BE2C (cell line): ENCODE measurements at places on chromosomes 2 and 18.

DNA sequence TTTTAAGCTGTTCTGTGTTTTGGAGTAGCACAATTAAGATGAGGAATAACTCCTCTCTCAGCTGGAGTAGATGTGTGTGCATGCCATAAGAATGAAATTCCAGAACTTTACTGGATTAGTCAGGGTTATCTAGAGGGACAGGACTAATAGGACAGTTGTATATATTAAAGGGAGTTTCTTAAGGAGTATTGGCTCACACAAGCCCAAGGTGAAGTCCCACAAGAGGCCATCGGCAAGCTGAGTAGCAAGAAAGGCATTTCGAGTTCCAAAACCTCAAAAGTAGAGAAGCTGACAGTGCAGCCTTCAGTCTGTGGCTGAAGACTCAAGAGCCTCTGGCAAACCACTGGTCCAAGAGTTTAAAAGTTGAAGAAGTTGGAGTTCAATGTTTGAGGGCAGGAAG is 113.7 kb downstream of the RIT2 start:
- DNase-seq: no peak

- DNase-seq: no peak
Observed at GRCh38 chr2:102601730-102602129, 17.6 kb upstream of the SLC9A2 start.

DNA sequence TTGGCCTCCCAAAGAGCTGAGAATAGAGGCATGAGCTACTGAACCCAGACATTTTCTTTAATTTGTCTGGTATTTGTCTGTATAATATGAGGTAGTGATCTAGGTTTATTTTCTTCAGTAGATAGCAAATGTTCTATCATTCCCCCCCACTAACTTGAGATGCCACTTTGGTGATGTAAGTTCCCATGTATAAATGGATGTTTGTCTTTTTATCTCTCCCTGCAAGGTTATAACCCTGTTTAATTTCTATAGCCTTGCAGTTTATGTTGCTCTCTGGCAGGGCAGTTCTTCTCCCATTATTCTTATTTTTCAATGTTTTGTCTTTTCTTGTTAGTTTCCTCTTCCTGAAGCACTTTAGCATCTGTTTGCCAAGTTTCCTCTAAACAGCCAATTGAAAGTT is 39.1 kb upstream of the MAP4K4 start:
- DNase-seq: no peak

GRCh38 chr2:206255003-206255402 is 19.5 kb upstream of the ZDBF2 start:
- no peak for DNase-seq

GRCh38 chr2:160224060-160224459 is 24.0 kb upstream of the ITGB6 start:
- no peak for DNase-seq

- no peak for DNase-seq
Observed at GRCh38 chr2:84857566-84857965, 23.3 kb downstream of the TRABD2A start.

GRCh38 chr18:35688757-35689156 is 107.2 kb downstream of the GALNT1 start:
- no peak for DNase-seq

DNA sequence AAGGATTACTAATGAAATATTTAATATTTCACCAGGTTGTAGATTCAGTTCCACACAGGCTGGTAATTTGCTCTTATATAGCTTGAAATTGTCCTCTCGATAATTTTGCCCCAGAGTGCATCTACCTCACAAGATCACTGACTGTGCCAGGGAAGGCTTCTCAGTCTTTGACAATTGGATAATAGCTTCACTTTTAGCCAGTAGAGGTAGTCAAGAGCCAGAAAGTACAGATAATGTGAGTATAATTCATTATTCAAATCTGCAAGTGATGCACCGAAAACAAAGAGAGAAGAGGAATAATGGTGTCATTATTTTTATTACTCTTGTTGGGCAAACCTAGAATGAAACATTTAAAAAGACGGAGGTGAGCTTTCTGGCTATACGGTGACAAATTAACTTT is 292.8 kb downstream of the EN1 start:
- no peak for DNase-seq

GRCh38 chr2:70247364-70248180 is 856 bp downstream of the TIA1 start:
- no peak for DNase-seq

GRCh38 chr18:46190667-46191066 is 86.5 kb downstream of the HAUS1 start:
- DNase-seq: no peak
